ENCODE measurements at places on chromosomes 4 and X.

- peaks cover 19% of the 10 kb centered on the region for H3K27me3 ChIP-seq
- no peak overlapping the region for H3K27ac ChIP-seq
- H3K36me3 ChIP-seq: no peaks in the 10 kb centered on the region
- H3K4me3 ChIP-seq: no peak overlapping the region
Observed at GRCh38 chr4:6464842-6465588, 7.4 kb downstream of the PPP2R2C start.

- no peak overlapping the region for H3K27ac ChIP-seq
- peaks cover 22% of the 10 kb centered on the region for H3K4me1 ChIP-seq
- no peak overlapping the region for H3K4me3 ChIP-seq
Observed at GRCh38 chr4:1002631-1003251, 8.7 kb upstream of the FGFRL1 start.

DNA sequence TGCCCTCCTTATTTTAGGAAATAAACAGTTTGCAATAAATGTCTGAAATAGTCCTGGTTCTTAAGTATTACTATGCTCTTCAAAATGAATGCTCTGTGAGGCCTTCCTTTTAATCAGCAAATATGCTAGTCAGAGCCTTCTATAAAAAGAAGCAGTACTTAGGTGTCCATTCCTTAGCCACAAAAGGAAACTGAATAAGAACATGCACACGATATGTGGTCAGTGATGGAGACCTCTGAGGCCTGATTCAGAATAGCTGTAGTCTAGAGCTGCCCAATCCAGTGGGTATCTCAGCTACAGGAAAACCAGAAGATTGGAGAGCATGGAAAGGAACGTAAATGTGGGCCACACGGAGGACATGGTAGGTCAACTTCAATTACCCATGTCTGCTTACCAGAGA is 141.8 kb downstream of the RASL11B start:
- H3K4me3 ChIP-seq: no peak overlapping the region
- peaks cover 17% of the 10 kb centered on the region for H3K36me3 ChIP-seq
- peaks cover 5% of the 10 kb centered on the region for H3K4me1 ChIP-seq
- DNase-seq: no peak

- no peak for DNase-seq
- H3K27me3 ChIP-seq: peaks cover 2% of the 10 kb centered on the region
- no peak overlapping the region for H3K4me3 ChIP-seq
- no peaks in the 10 kb centered on the region for H3K36me3 ChIP-seq
- peaks cover 2% of the 10 kb centered on the region for H3K4me1 ChIP-seq
- no peak overlapping the region for H3K27ac ChIP-seq
Observed at GRCh38 chr4:158229768-158230167, 19.5 kb downstream of the TMEM144 start.

- peaks cover 7% of the 10 kb centered on the region for H3K4me1 ChIP-seq
- no peaks in the 10 kb centered on the region for H3K36me3 ChIP-seq
- no peak overlapping the region for H3K27ac ChIP-seq
- H3K4me3 ChIP-seq: no peak overlapping the region
Observed at GRCh38 chrX:9285342-9285771, 179.5 kb upstream of the TBL1X start.
